Activated CD8-positive, alpha-beta memory T cell treated with anti-CD3 and anti-CD28 coated beads, Interleukin-2, amount 50 U/mL, for 4 hours (primary cell): ENCODE measurements at places on chromosomes 5 and 9.
A peak's percentile ranks its signal among the peaks of the same experiment; 100 is the strongest.

DNA sequence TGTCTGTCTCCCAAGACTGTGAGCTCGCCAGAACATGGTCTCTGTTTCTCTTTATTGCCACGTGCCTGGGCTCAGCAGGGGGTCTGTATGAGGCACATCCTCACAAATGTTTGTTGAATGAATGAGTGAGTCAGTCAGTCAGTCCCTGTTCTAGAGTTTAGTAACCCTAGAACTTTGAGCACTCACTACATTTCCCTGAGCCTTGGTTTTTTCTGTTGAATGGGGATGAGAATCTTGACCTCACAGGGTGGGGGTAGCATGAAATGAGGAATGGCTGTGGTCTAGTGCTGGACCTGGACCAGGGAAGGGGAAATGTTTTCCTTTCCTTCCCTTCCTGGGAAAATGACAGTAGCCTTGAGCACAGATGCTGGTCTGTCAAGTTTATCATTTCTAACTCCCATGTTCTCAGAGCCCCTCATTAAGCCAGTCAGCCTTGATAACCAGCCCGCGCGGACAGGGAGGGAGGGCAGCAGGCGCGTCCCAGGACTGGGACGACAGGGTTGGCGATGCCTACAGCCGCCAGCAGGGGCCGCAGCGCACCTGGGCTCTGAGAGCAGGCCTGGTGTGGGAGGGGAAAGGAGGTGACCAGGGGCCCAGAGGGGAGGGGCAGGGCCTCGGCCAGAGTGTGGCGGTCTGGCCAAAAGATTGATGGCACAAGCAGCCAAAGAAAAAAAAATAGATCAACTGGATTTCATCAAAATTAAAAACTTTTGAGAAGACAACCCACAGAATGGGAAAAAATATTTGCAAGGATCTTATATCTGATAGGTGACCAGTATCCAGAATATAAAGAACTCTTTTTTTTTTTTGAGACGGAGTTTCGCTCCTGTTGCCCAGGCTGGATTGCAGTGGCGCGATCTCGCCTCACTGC, 24.1 kb upstream of the WNK2 start:
- peak; percentile 72 for DNase-seq

DNA sequence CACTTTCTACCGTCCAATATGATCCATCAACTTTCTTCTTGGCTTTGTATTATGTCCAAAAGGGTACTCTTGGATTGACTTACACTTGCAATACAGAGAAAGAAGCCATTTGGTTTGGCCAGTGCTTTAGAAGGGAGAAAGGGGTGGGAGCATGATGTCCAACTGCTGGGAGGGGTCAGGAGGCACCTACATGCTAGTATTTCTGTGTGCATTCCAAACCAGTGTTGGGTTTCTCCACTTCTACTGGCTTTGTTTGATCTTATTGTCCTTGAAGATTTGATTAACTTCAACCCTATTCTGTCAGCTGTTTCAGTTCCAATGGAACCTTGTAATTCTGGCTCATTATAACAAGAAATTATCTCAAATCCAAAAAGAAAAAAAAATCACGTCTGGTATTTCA, 27.6 kb downstream of the CYSTM1 start:
- no peak for DNase-seq

DNA sequence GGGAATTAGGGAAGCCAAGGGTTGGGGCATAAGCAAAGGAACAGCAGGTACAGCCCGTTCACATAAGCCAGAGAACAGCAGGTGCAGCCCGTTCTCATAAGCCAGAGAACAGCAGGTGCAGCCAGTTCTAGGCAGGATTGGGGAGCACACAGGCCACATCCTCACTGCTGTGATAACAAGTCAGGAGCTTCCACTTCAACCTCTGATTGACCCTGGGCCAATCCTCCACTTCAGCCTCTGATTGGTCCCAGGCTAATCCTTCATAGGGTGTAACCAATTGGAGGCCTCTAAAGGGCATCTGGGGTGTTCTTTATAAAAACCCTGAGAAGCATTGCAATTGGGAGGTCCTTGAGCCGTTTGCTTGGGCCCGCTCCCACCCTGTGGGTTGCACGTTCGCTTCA, 27.5 kb downstream of the CEL start:
- DNase-seq: no peak

GRCh38 chr5:11400316-11400715, 503.9 kb downstream of the CTNND2 start:
- DNase-seq: no peak

GRCh38 chr5:151742870-151743294, 15.5 kb downstream of the ATOX1 start:
- DNase-seq: no peak
